Activated T-helper 1 cell treated with Interleukin-2 at 50 U/mL for 16 hours (primary cell): ENCODE measurements at places on chromosomes 16 and 17.

- no peak for DNase-seq
Observed at GRCh38 chr16:16830401-16830800, 451.5 kb downstream of the NPIPA7 start.

DNA sequence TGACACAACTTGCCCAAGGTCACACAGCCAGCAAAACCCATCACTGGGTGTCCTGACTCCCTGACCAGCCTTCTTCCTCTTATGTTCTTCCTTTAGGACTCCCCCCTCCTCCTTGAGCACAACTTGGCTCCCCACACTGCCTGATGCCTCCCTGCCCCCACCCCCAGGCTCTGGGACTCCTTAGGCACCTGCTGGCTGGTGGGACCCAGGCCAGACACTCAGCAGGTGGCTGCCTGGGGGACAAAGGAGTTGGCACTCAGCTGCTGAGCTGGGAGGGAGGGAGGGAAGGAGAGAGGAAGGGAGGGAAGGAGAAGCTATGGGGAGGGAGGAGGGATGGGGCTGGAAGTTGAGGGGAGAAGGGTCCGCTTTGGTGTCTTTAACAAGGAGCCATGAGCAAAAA, 8.0 kb downstream of the SEZ6 start:
- DNase-seq, result no peak

DNA sequence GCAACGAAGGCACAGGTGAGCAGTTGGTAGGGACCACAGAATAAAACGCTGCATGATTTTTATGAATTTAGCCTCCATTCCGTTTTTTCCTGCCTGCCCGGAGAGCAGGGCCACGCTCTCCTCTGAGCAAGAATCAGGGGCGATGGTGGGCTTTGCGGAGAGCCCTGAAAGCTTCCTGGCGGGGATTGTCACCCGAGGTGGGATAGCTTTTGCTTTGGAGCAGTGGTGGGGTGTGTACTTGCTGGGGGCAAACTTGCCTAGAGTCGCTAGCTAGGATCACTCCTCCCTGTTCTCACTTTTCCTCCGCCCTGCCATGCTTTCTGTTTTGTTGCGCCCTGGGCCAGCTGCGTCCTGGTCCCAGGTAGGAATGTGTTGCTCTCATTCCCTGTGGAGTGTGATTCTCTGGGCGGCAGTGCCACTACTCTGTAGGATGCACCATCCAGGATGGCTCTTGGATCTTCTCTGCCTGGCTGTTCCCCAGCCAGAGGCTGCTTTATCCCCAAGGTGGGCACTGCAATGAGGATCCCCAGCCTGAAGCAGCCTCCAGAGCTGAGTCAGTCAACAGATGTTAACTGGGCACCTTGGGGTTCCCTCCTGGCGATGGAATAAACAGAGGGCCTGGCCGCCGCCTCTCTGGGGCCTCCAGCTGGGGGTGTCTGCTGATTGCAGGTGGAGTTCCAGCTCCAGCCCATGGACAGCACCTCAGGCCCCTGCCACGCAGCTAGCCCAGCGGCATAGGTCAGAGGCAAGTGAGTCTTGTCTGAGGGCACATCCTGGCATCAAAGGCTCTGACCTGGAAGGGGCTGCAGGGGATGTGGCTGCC, 360.9 kb upstream of the TNRC6C start:
- no peak for DNase-seq

GRCh38 chr16:11452746-11453389, 107.6 kb downstream of the RMI2 start:
- no peak for DNase-seq

DNA sequence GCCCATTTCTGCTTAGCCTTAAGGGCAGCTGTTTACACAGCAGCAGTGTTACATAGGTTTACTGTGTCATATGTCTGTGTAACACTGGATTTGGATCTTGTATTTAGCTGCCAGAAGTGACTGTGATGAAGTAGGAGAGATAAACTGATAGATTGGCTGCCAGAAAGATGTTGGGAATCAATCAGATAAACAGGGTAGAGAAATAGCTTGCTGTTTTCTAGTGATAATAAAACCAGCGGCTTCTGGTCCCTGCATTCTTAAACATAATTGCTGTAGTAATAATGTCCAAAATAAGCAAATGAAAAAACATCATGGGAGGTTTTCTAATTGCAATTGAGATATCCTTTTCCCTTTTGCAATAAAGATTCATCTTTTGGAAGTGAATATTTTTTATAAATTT, 68.7 kb downstream of the AATF start:
- DNase-seq, result no peak

DNA sequence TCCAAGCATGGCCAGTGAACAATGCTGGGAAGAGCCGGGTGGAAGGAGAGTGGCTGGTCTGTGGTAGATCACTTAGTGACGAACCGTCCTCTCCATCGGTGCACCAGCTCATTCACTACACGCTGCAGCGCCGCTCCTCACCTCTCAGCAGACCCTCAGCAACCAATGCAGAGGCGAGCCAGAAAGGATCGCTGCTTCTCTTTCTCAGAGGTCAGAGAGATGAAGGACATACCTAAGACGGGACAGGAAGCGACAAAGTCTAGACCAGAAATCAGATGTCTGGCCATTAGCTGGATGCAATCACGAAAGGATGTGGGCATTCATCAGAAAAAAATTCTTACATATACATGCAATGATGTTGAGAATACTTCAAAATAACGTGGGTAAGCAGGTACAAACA, 26.9 kb downstream of the NSMCE1 start:
- no peak for DNase-seq

GRCh38 chr17:82101301-82101715, 3.3 kb upstream of the FASN start:
- DNase-seq, result no peak

DNA sequence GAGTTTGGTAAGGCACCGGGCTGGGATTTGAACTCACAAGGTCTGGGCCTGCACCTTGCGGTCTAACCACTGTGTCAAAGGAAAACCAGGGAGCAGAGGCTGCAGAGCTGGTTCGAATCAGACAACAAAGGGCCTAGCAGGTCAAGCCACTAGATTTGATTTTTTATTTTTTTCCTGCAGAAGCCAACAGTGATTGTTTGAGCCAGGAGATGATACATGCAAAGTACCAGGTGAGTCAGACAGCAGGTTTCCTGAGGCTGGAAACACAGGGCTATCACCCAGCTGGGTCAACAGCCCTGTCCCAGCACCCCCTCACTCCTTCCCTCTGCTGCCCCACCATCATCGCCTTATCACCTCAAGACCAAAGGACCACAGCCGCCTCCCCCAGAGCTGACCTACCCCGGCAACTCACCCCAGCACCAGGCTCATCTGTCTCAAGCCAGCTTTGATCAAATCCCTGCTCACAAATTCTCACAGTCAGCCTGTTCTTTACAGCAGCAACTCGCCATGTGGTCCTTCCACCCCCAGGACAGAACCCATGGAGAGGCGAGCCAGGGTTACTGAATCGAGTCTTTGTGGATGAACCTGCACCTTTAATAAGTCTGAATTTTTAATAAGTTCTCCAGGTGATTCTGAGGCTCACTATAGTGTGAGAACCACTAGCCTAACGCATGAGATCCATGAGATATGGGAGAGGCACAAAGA, 13.0 kb upstream of the KRT19 start:
- DNase-seq, result no peak

- DNase-seq, result no peak
Observed at GRCh38 chr16:4101421-4102219, 14.6 kb downstream of the ADCY9 start.

GRCh38 chr16:1890024-1890707, 18.2 kb upstream of the MEIOB start:
- DNase-seq, result no peak

- DNase-seq, result no peak
Observed at GRCh38 chr17:67980456-67980855, 15.8 kb downstream of the C17orf58 start.

- DNase-seq, result no peak
Observed at GRCh38 chr16:13921328-13921727, 1.4 kb downstream of the ERCC4 start.

- DNase-seq, result no peak
Observed at GRCh38 chr17:28648698-28649097, 3.7 kb upstream of the BLTP2 start.

DNA sequence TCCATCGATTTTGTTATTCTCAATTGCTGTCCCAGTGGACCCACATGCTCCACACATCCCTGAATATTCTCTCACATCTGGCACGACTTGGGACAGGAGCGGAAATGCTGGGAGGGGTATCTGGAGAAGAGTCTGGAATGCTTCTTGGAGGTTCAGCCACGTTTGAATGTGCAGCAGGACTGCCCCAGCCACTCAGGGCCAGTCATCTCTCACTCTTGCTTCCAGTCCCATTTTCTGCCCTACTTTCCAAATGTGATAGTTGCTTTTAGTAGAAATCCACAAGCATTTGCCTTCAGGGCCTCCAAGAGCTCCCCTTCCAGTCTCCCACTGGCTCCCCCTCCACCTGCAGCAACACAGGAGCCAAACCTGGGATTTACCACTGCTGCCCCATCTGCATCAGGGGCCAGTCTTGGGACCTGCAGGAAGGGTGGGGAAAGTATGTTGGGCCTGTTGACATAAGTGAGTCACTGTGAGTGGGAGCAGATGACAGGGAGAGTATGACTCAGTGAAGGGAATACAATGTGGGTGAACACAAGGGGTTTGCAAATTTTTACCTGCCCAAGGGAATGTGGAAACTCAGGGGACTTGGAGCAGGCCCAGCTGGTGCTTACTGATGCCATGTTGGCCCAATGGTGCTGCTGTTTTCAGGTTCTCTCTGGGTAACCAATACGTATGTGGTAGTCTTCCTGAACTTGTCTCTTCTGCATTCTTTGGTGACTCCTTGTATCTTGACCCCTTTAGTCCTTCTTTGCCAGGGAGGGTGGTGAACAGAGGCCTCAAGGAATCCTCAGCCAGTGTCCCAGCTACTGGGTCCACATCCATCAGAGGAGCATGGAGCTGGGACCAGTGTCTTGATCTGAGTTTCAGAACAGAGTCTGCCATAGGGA, 78.8 kb upstream of the CRHR1 start:
- no peak for DNase-seq

DNA sequence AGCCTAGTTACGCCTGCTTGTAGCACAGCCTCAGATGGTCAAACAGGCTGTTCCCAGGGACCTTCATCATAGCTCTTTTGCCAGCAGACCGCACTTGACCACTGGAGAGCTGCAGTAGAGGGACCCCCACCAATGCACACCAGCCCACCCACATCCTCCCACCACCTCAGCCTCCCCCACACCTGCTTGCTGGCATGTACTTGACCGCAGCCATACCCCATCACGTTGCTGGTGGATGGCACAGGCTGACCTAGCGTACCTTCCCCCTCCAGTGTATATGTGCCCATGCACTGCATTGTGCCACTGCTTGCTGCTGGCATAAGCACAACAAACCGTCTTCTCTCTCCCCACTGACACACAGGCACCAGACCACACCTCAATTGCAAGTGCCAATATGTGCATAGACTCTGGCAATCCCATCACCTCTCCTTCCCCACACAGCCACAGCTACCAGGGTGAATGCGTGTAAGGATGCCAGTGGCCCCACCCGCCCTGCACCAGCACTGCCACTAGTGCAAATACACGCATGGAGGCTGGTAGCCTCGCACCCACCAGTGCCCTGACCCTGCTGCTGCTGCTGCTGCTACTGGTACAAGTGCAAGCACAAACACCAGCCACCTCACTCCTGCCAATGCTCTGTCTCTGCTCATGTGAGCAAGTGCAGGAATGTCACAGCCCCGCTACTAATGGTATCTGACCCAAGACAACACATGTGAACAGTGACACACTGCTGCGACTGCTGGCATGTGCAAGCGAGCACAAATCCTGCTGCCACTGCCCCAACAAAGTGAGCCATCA, 1377.6 kb downstream of the CDH11 start:
- DNase-seq, result no peak

GRCh38 chr16:21097151-21097550, 53.5 kb downstream of the DNAH3 start:
- DNase-seq, result no peak

GRCh38 chr17:35089586-35090296, 26.2 kb upstream of the RFFL start:
- no peak for DNase-seq

GRCh38 chr16:46875243-46875642, 8.9 kb upstream of the GPT2 start:
- no peak for DNase-seq

- DNase-seq, result no peak
Observed at GRCh38 chr17:78781104-78781892, 775 bp downstream of the CYTH1 start.

DNA sequence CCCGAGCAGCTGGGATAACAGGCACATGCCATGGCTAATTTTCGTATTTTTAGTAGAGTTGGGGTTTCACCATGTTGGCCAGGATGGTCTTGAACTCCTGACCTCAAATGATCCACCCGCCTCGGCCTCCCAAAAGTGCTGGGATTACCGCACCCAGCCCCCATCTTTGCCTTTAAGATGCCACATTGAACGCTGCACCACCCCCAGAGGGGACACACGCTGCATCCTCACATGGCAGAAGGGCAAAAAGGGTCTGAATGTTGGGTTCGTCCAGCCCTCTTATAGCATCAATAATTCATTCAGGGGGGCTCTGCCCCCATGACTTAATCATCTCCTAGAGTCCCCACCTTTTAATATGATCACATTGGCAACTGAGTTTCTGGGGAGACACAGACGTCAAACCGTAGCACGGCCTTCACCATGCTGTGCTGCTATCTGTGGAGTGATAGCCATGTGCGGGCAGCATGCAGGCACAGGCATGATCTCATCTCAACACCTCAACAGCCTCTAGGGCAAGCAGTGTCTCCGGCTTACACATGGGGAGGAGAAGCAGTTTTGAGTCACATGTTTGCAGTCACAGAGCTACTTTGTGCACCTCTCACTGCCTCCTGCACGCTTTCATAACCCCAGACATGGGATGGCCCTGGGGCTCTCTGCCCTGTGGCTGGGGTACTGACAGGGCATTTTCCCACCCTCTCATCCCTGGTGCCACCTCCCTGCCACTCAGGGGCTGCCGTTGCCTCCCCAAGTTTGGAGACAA, 30.0 kb downstream of the IL21R start:
- DNase-seq, result no peak

DNA sequence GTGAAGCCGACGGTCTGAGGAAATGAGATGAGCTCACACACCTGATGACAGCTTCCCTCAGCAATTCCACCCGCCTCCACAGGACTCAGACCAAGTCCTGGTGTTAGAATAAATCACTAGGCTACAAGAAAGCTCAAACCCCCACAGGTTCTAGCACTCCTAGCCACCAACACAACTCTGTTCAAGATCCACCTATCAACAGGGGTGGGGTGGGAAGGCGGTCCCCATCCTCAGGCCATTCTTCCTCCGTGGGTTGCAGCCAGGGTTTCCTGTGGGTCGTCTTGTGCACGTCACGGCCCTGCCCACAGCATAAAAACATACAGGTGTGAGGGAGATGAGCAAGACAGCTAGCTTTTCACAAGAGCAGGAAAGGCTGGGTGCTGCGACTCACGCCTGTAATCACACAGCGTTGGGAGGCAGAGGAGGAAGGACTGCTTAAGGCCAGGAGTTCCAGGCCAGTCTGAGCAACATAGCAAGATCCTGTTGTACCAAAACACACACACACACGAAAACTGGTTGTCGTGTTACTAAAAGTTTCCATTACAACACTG, 81.1 kb downstream of the ANKRD11 start:
- peak; percentile 64 for DNase-seq

DNA sequence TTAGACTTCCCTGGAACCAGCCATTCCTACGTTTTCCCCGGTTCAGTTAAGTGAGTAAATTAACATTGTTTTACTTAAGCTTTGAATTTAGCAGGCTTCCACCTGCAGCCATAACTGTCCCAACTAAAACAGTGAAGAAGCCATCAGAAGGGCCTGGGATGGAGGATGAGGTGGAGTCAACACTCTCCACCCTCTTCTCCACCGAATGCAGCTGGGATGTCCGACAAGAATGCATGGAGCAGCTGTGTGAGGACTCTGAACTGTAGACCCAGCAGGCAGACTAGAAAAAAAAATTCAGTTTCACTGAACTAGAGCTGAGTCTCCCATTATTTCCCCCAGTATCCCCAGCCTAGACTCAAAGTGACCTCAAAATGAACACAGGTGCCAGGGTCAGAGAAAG, 114.8 kb downstream of the C16orf95 start:
- no peak for DNase-seq
